ENCODE measurements at places on chromosomes 6 and 20.
A peak's percentile ranks its signal among the peaks of the same experiment; 100 is the strongest.

- no peak for DNase-seq
Observed at GRCh38 chr6:134307870-134308269, 10.0 kb downstream of the SGK1 start.

- DNase-seq: no peak
Observed at GRCh38 chr6:130958468-130958867, 104.6 kb downstream of the EPB41L2 start.

GRCh38 chr6:89291256-89291819, 23.8 kb downstream of the GABRR2 start:
- DNase-seq: peak; percentile 14

GRCh38 chr6:41733707-41734665, 1.4 kb downstream of the TFEB start:
- DNase-seq: peak; percentile 96

DNA sequence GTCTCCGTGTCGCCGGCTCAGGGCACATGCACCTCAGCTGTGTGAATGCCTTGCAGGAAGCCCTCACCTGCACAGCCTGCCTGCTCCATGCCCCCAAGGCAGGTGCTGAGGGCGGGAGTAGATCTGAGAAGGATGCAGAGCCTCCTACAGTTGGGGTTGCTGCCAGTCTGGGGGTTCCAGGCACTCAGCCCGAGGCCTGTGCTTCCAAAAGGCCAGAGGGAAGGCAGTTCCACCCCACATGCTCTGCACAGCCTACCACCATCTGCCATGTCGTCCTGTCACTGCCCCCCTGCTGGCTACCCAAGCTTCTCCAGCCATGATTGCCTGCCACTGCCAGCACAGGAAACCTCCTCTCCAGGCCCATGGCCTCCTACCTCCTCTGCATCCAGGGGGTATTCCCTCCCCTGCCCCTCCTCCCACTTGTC, 19.3 kb downstream of the ACSS1 start:
- peak; percentile 52 for DNase-seq

DNA sequence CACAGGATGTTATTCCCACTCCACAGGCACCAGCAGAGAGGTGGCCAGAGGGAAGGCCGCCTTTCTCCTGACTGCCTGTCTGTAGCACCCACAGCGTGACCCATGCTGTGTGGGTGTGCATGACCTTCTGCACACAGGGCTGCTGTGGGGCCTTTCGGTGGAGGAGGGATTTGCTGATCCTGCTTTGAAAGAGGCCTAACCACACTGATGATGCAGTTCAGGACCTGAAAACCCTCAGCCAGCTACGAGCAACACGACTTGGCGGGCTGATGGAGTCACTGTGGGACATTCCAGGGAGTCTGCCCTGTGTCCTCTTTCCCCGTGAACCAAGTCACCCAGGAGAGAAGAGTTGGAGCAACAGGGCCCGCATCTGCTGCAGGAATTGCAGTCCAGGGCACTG, 49.1 kb downstream of the SYTL3 start:
- no peak for DNase-seq

GRCh38 chr6:33833599-33833998, 29.8 kb upstream of the MLN start:
- no peak for DNase-seq

GRCh38 chr6:39543095-39543494, 182.1 kb downstream of the KIF6 start:
- DNase-seq: no peak

GRCh38 chr20:49584418-49585382, 16.8 kb upstream of the PTGIS start:
- DNase-seq: peak; percentile 14

DNA sequence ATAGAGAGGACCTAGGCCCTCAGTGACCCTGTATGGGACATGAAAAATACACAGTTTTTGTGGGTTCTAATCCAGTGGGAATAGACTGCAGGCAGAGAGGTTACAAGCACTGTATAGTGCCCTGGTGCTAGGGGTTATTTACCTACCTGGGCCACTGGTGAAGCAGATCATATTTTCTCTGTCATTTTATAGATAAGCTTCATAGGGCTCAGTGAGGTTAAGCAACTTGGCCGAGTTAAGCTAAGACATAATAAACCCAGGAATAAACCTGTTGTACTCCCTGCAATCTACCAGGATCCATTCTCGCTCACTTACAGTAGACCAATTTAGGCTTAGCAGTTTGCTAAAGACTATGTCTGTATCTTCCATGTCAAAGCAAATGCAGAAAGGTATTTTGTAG, 340.6 kb upstream of the KHDRBS2 start:
- no peak for DNase-seq

Measured in NCI-H69 (cell line).